Smooth muscle cell of the pulmonary artery (primary cell): ENCODE measurements at places on chromosomes 16 and 17. TPM values are rescaled to one million over a fixed set of nuclear protein-coding genes. Genes with fewer than 3 reads are reported as not detected.

Gene NF1
- total RNA-seq = 79.4 and 98.5 TPM in 2 replicates

Gene KRTAP1-5
- 0.72 and 1.6 TPM in 2 replicates for total RNA-seq

Gene ZFP3
- total RNA-seq = 0.92 and 1.6 TPM in 2 replicates

Gene PHOSPHO1
- 0.39 and 0.40 TPM in 2 replicates for total RNA-seq

Gene GID4
- total RNA-seq = 14.3 and 14.6 TPM in 2 replicates
